Vagina (tissue), 2 donors: ENCODE measurements at places on chromosomes 6 and 20.

DNA sequence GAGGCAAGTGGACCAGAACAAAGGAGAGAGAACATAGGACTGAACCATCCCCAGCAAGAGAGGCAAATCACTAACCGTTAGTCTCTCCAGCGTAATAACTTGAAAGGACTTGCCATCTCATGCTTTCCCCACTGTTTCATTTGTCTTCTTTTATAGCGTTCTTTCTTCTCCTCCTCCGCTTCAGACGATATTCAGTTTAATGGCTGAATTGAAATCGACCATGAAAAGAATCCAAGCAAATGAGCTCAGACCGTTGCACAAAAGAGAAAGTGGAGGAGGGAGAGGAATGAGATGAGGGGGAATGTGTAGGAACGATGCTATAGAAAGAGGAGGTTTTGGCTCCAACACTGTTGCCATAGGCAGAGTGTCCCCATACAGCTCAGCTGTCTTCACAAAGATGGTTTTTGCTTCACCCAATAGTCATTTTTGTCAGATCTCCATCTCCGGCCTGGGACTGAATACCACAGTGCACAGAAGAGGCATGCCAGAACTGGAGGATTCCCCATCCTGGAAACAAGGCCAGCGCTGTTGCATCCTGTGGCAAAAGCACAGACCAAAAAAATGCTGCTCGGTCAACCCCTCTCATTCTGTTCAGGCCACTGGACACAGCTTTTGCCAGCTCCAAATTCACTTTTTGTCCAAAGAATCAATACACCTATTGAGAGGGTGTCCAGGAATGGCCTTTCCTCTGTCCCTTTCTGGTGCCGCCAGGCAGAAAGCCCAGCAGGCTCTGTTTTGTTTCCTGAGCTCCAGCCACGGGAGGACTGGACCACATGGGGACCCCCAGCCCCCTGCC, 176.1 kb downstream of the ID4 start:
- no peak for DNase-seq

- no peak for DNase-seq
Measured at GRCh38 chr20:59584278-59584925, 19.9 kb upstream of the PHACTR3 start.

- DNase-seq = no peak
Measured at GRCh38 chr6:113936093-113936934, 34.6 kb downstream of the HDAC2 start.

DNA sequence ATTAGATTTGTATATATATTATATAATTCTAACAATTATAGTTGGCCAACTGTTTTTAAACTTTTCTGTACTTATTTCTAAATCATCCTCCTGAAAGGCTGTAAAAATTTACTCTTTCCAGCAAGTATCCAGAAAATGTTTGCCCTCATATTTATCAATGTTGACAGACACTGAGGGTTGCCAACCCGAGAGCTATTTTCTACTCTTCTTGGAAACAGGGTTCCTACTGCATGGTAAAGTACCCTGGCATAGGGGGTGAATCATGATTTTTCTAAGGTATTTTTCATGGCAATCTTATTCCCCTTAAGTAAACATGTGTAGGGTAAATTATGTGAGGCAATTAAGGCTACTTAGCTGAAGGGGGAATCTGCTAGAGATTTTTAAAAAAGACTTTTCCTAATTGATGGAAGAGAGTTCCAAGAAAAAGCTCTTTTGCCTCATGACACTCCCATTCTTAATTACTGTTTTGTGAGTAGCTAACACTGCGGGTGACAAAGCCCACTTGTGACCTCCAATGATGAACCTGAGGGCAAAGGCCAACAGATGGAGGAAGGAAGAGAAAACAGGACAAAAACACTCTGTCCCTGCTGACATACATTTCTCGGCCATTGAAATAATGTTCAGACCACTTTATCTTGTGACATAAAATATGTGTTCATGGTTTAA, 37.9 kb downstream of the GPX5 start:
- DNase-seq = no peak

- no peak for DNase-seq
Measured at GRCh38 chr20:63125838-63126601, 89.9 kb downstream of the YTHDF1 start.

DNA sequence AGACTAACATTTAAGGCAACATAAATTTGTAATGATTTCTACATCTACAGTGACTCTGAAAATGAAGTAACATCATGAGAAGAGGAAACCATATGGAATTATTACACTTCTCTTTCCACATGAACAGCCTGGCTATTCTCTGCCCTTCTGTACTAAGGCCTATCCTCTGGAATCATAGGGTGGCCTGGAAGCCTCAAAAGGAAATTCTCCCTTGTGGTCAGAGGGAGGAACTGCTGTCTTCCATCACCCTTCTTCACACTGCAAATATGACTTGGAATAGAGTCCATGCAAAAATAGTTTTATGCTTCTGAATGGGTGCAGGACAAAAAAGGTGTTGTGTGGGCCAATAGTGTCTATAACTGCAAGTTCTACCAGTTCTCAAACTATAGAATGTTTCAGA, 44.6 kb upstream of the SH3BGRL2 start:
- DNase-seq = no peak

GRCh38 chr6:47112317-47112716, 70.2 kb upstream of the ADGRF1 start:
- DNase-seq = no peak

DNA sequence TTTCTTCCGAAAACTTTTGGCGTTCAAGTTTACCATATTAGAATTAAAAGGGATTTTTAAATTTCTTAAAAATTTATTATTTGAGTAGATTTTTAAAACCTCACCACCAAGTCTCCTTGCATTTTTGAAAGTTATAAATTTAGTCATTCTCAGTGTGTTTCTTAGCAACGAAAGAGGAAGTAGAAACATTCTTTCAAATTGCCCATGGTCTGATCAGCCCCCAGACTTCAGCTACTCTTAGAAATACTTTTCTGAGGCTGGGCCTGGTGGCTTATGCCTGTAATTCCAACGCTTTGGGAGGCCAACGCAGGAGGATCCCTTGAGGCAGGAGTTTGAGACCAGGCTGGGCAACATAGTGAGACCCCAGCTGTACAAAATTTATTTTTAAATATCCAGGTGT, 15.1 kb upstream of the RTF2 start:
- DNase-seq = no peak

DNA sequence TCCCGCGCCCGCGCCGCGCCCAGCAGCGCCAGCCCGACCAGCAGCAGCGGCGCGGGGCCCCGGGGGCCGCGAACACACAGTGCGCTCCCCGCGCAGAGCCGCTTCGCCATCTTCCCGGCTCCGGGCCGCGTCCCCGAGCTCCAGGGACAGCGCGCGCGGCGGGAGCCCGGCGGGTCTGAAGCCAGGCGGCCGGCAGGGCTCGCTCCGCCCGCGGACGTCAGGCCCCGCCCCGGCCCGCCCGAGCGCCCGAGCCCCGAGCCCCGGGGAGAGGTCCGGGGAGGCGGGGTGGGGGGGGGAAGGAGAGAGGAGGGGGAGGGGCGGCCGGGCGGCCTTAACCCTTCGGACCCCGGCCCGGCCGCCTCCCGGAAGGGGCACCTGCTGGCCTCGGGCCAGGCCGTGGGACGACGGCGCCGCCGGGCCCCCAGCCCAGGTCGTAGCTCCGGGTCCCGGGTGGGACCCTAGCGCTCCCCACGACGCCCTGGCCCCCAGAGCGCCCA, at the start of gene LAMA5:
Gene LAMA5 (minus strand): TSS at position 177 of the 497 bp plus-strand sequence. CDS start 67 bp downstream, at position 110.
- no peak for DNase-seq

GRCh38 chr20:11182720-11183119, 508.9 kb upstream of the JAG1 start:
- no peak for DNase-seq

DNA sequence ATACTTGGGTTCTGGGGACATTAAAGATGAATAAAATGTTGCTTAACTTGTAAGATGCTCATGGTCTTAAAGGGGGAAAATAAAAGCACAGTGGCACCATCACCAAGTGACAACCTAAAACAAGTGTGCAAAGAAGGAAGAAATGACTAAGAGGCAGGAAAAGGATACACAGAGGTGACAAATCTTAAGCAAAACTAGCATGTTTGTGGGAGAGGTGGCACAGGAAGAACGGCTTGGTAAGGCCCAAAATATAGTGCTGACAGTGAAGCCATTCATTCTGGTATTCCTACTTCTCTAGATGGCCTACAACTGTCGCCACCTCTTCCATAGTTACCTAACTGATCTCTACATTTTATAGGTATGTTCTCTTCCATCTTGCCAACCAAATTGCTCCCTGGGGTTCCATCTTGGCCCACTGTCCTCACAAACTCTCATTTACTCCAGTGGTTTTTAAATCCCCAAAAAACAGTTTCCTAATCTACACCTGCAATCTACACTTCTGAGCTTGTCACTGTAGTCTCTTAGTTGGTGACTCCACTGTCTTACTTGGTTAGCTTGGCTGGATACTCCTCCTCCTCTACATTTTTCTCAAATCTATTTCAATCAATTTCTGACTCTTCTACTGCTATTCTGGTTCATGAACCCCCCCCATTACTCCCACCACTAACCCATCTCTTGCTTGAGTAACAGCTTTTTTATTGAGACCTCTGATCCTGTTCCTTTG, 33.5 kb downstream of the FAM8A1 start:
- no peak for DNase-seq

DNA sequence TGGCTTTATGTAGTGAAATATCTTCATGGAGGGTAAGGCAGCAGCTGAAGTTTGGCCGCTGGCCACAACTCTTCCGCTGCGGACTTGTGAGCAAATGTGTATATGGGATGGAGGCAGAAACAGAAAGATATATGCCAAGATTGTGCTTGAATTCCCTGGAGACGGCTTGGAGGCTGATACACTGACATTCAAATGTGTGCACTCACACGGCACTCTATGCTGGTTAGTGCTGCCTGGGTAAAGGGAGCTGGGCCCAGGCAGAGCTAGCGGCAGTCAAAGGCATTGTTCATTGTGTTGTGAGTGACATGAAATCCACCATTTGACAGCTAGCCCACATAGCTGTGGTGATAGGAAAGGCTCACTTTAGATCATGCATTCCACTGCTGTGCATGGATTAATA, 202.7 kb downstream of the CLIC5 start:
- no peak for DNase-seq

DNA sequence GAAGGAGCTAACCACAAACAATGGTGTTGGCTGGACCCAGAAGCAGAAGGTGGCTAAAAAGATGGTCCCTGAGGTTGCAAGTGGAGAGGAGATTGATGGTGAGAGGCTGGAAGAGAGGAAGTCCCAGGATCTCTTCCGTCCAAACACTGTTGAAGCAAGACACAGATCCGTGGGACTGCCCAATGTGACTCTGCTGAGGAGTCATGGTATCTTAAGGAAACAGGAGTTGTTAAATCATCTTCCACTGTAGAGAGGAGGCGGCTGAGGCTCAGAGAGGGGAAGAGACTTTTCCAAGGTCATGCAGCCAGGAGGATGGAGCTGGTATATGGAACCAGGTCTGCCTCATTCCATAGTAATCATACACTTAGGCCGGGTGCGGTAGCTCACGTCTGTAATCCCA, 4.1 kb upstream of the ZNF335 start:
- DNase-seq = no peak

GRCh38 chr6:35024551-35025054, 116.5 kb downstream of the TCP11 start:
- no peak for DNase-seq

- DNase-seq = no peak
Measured at GRCh38 chr6:45595010-45595851, 217.5 kb upstream of the SUPT3H start.

- no peak for DNase-seq
Measured at GRCh38 chr6:152356662-152357061, 280.5 kb downstream of the SYNE1 start.

DNA sequence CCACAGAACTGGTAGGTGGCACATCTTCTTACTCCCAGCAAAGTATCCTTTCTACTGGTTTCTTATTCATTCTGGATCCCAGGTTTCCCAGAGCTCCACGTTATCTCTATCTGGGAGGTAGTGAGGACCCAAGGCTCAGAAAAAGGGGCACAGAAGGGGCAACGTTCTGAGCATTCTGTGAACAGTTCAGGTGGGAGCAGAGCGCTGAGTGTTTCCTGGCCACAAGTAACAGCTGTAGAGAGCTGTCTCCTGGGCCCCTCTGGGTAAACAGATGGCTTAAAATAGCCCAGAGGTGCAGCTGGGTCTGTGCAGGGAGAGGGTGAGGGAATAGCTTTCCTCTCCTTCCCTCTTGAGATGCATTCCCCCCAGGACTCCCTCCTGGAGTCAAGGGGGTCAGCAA, 2.1 kb downstream of the APOBEC2 start:
- DNase-seq = no peak

DNA sequence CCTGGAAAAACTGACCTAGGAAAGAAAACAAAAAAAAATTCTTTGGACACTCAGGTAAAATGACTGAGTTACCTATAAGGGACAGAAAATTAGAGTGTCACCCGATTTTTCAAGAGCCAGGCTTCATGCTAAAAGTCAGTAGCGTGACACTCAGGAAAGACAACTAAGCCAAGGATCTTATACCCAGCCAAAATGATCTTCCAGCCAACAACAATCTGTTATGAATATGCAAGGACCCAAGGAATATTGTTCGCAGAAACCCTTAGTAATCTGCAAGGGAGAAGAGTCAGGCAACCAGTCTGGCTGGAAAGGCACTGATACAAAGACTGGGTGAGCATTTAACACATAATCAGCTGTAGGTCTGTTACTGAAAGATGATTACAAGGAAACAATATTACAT, 203.6 kb downstream of the GMPR start:
- DNase-seq = no peak
